ENCODE measurements at places on chromosomes 7 and 10.

- no peak for DNase-seq
These were observed 653.2 kb downstream of the PARD3 start for GRCh38 chr10:34161777-34162370.

DNA sequence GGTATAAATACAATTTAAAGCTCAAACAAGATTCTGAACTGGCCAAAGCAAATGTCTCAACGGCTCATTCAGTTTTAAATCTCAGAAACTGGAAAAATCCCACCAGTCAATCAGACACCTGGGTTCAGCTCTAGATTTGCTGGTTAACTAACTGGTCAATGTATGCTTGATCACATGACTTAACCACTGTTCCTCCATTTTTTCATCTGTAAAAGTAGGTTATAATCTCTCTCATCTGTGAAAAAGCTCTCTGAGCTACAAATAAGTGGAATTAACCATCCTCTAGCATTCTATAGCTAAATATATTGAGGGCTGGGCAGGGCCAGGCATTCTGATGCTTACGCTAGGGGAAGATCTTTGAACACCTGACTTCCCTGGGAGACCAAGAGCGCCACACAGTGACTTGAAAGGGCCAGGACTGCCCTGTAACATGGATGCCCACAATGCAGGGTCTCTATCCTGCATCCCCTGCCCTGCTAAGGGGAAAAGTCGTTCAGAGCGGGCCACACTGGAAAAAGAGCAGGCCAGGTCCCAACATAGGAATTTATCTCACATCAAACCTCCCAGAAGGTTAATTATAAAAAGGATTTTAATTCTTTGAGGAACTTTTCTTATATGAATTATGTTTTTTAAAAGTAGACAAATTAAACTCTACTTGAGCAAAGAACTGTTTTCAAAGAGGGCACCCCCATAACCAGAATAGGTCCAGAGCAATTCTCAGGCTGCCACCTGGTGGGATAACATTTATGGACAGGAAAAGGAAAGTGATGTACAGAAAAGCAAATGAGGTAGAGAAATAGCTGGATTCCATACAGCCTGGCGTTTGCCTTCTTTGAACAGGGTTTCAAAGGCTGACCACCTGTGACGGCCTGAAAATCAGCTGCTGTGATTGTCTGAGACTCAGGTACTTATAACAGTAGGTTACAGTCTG, 1.8 kb downstream of the RP9 start:
- DNase-seq: peak; percentile 26

- DNase-seq: no peak
These were observed 49.1 kb upstream of the ADCY1 start for GRCh38 chr7:45525057-45525456.

GRCh38 chr10:5681930-5682329, 2.7 kb upstream of the TASOR2 start:
- no peak for DNase-seq

DNA sequence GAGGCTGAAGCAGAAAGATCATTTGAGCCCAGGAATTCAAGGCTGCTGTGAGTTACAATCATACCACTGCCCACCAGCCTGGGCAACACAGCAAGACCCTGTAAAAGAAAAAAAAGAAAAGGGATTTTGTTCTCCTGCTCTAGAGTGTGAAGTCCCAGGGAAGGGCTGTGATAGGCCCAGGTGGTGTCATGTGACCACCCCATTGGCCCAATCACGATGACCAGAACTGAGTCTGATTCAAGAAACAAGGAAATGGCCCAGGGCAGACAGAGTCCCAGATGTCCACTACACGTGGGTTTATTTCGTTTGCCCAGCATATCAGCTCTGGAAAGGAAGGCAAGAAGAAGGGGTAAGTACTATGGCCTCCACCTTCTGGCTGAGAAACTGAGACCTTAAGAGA, 81.3 kb upstream of the CUX1 start:
- no peak for DNase-seq

GRCh38 chr10:101616415-101617101, 28.4 kb downstream of the DPCD start:
- DNase-seq: no peak

DNA sequence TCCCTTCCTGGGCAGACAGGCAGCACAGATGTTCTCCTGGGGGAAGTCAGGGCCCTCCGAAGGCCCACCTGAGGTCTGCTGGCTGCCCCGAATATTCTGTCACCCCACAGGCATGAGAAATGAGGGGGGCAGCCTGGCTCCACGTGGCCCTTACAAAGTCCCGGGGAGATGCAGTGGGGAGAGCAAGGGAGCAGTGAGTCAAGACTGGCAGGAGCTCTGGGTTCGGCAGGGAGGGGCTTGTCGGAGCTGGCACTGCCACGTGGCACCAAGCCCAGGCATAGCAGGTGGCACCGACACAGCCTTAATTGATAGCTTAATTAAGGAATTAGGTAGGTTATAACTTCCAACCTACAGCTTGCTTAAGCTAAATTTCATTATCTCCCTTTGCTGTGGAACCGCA, 163.9 kb downstream of the USP6NL start:
- DNase-seq: no peak

- no peak for DNase-seq
These were observed 258.4 kb downstream of the EXOC4 start for GRCh38 chr7:133511252-133511651.

- DNase-seq: no peak
These were observed 231.4 kb downstream of the NSUN6 start for GRCh38 chr10:18419945-18420344.
